ENCODE measurements at places on chromosomes 6 and 20.

DNA sequence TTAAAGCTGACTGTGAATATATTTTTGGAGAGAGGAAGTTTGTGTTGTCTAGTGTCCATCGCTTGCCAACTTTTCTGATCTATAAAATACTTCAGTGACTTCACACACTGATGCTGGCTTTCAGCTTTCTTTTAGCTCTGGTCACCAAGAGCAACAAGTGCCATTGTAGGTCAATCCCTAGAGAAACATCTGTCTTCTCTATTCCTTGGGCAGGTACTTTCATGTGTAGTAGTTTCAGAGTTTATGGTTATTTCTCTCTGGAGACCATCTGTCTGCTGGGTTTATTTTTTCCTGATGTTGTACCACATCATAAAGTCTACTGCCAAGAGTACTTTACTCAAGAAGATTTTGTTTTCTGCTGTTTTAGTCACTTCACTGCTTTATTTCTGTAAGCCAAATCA is 249.9 kb downstream of the KHDC1L start:
- DNase-seq: no peak

DNA sequence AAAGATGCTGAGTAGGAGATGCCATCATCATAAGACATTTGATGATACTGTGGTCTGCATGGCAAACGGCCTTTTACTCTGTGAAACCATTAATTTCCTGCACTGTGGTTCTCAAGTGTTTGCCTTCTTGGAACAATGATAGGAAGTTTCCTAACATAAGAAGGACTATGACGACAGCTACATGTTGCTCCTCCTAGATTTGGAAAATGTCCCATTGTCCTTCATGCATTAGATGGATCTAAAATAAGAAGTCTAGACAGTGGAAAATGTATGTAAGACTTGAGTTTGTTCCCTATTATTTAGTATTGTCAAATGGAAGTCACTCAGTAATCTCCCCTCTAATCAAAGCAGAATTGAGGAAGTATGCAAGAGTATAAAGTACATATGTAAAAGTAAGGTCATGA is 98.5 kb upstream of the TMEM170B start:
- no peak for DNase-seq

DNA sequence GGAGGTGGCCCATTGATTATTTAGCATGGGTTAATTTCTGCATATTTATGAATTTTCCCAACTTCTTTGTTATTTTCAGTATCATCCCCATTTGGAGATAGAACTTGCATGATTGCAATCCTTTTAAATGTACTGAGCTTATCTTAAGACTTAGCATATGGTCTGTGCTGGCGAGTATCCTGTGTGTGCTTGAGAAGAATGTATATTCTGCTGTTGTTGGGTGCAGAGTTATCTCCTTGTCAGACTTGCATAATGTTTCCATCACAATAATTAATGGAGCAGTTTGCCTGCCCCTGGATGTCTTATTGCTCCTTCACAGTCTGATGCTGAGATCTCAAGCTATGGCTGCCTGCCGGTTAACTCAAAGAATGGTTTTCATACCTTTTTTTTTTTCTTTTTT is 112.6 kb downstream of the CDYL start:
- no peak for DNase-seq

GRCh38 chr6:68559070-68559469 is 76.0 kb upstream of the ADGRB3 start:
- DNase-seq: no peak

DNA sequence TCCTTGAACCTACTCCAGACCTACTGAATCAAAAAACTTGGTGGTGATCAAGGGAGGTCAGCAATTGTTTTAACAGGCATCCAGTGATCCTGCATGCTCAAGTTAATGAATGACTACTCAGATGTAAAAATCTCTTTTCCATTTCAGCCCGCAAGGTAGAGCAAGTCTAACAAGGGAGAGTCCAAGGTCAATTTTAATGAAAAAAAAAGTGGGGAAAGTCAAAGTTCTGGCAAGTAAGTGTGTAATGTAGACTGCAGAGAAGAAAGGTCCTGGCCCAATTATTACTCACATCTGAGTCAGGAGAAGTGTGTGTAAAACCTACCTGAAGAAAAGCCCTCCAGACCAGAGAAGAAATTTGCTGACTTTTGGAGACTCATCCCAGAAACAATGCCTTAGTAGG is 193.5 kb downstream of the UBE3D start:
- no peak for DNase-seq

DNA sequence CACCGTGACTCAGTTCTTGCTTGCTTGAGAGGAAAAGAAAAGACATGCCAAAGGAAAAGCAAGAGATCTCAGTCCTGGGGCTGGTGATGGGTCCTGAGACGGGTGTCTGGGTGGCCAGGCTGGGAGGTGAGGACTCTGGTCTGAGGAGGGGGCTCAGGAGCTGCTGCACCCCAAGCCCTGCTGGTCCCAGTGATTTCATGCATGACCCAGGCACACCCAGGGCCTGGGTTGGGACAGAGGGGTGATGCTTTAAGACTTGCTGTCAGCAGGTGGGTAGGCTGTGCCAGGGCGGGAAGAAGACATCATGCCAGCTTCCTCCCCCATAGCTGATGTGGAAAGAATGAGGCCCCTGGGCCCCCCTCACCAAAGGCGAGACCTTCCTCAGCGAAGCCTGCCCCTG is 65.1 kb upstream of the PMEPA1 start:
- DNase-seq: no peak

DNA sequence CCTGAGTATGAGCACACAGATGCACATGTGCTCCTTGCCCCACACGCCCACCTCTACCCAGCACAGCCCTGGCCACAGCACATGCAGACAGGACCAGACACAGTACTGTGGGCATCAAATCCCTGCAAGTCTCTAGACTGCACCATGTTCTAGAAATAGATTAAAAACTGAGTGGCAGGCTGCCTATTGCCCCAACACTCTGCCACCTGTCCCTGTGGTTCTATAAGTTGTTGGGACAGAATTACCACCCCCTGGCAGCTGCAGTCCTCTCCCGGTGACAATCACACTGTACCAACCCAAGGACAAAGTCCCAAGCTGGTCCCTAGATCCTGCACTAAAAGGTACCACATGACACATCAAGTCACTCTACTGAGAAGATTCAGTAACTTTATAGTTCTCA is 70.2 kb downstream of the B3GAT2 start:
- DNase-seq: no peak
